ENCODE measurements at places on chromosomes 2 and 18.
A peak's percentile ranks its signal among the peaks of the same experiment; 100 is the strongest.

- DNase-seq: no peak
These were observed 129.6 kb downstream of the PMS1 start for GRCh38 chr2:189913821-189914220.

DNA sequence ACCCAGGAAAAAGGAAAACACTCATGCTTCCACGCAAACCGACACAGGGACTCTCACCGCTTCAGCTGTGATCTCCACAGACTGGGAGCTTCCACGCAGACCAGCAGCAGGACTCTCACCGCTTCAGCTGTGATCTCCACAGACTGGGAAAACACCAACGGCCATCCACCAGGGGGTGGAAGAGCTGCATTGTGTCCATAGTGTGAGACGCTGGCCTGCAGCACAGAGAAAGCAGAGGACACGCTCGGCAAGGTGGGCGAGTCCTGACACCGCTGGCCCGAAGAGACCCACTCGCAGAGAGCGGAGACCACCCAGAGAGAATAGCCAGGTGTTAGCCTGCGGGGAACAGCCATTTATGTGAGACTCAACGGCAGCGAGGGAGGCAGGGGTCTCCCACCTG, 42.5 kb upstream of the NFATC1 start:
- DNase-seq: peak; percentile 55

DNA sequence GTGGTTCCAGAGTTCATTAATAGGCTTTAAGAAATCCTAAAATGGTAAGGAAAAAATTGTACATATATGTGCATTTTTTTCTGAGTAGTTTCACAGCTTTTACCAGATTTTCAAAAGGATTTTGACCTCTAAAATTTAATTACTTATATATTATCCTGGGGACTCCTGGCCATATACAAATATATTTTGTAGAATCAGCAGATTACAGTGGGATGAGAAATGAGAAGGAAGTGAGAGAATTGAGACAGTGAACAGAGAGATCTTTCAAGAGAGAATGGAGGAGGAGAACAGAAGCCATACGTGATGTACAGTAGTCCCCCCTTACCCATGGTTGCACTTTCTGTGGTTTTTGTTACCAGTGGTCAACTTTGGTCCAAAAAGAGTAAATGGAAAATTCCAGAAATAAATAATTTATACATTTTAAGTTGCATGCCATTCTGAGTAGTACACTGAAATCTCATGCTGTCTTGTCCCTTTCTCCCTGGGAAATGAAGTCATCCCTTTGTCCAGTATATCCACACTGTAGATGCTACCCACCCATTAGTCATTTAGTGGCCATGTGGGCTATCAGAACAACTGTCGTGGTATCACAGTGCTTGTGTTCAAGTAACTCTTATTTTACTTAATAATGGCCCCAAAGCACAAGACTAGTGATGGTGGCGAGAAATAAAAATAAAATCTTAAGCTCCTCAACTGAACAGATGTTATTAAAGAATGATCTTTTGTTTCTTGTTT, 130.4 kb upstream of the MYO3B start:
- DNase-seq: no peak

DNA sequence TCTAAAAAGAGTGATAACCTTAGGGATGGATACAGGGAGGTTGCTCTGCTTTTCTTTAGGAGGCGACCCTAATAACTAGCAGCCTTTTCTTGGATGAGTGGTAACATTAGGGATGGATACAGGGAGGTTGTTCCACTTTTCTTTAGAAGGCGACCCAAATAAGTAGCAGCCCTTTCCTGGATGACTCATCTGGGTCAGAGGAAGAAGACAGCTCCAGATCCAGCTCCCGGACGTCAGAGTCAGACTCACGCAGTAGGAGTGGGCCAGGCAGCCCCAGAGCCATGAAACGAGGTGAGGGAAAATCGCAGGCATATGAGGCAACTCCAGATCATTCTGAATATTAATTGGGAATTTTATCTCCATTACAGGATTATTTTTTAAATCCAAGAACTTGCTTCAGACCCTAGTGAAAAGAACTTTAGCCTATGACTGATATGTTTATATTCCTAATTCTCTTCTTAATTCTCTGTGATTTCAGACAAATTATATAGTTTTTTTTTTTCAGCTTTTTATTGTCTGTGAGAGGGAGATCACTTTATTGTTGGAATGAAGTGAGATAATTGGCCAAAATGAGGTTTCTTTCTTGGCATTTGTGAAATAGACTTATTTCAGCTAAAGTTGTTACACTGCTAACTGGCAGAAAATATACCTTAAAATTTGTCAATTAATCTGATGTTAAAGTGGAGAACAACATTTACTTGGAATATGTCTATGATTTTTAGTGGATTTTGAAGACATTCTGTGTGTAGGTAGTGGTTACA, 31.2 kb upstream of the C1GALT1C1L start:
- DNase-seq: no peak

DNA sequence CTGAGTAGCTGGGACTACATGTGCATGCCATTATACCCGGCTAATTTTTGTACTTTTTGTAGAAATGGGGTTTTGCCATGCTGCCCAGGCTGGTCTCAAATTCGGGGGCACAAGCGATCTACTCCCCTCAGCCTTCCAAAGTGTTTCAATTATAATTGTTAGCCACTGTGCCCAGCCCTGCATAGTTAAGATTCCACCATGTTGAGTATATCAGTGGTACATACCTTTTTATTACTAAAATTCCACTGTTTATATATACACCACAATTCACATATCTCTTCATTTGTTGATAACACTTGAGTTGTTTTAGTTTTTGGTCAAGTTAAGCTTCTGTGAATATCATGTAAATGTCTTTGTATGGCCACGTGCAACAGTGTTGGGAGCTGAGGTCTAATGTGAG, 12.8 kb upstream of the FMNL2 start:
- no peak for DNase-seq

All from globus pallidus (tissue), 1 donor.